ENCODE measurements at places on chromosomes 2 and 18.

- no peak for DNase-seq
Observed at GRCh38 chr2:166117491-166117890, 10.3 kb downstream of the SCN1A start.

- no peak for DNase-seq
Observed at GRCh38 chr18:47815486-47816270, 114.8 kb downstream of the SMAD2 start.

DNA sequence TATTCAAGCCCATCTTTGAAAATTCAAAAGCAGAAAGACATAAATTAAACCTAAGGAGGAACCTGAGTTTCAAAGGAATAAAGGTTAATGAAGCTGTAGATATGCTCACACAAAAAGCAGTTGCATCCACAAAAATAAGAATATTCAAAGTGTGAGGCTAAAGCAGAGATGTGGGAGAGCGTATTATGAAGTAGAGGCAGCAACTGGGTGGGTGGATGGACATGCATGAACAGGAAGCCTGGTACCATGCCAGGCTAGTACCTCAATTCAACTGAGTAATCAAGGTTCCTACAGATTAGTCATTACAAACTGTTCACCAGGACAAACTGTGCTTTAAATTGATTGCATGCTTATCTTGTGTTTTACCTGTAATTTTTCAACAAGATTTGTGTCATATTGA lies 330.0 kb upstream of the PKDCC start:
- DNase-seq = no peak

GRCh38 chr2:175935289-175936181 lies 66.5 kb downstream of the LNPK start:
- DNase-seq = no peak

- DNase-seq = no peak
Observed at GRCh38 chr18:2306606-2307005, 264.7 kb downstream of the METTL4 start.

DNA sequence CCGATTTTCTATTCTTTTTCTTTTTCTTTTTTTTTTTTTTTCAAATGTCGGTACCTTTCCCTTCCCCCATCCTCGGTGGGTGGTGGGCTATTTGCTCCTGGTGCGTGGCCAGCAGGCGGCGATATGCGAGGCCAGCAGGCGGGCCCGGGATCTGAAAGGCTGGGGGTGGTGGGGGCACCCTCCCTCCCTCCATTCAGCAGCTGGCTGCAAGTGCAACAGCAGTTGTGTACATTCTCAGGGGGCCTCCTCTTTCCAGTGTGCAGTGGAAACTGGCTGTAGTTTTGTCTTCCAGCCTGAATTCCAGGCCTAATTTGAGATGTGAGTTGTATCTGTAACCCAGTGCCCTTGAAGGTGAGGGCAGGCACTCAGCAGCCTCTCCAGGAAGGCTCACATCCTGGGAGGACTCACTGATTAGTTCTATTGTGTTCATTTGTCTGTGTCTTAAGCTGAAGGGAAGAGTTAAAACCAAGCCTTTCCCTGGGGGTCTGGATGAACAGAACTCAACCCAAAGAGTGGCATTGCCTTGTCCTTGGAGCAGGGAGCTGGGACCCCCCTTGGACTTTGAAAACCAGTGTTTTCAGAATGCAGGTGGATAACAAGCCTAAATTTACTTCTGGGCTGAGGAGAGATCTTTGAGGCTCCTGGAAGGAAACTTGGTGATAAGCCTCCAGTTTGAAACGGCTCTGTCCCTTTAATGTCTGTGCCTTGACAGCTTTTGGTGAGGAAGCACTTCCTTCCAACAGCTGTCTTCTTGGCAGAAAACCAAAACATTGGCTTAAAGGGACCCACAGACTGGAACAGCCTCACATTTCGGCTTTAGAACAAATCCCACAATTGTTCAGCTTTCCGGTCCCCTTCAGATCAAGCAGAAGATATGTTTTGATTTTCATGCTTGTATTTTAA lies 3.3 kb downstream of the MYCN start:
- DNase-seq = peak; percentile 33
